ENCODE measurements at places on chromosomes 5 and 9.

DNA sequence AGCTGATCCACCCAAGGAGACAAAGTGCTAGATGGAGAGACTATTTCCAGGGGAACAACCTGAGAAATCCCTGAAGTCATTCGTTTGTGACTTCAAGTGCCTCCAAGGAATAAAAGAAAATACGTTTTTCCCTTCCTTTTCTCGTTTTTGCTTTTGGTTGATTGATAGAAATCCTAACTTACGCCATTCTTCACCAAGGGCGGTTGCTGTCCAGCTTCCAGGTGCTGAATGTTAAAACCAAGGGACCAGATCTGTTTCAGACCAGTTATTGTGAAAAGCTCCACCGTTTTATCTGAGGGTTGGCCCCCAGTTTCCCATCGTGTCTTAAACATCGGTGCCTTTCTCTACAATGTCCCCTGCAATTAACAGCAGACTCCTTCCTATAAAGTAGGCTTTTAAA, 600.7 kb upstream of the SGCD start:
- DNase-seq, result no peak

GRCh38 chr9:131318231-131319085, 28.9 kb downstream of the PLPP7 start:
- DNase-seq, result no peak

DNA sequence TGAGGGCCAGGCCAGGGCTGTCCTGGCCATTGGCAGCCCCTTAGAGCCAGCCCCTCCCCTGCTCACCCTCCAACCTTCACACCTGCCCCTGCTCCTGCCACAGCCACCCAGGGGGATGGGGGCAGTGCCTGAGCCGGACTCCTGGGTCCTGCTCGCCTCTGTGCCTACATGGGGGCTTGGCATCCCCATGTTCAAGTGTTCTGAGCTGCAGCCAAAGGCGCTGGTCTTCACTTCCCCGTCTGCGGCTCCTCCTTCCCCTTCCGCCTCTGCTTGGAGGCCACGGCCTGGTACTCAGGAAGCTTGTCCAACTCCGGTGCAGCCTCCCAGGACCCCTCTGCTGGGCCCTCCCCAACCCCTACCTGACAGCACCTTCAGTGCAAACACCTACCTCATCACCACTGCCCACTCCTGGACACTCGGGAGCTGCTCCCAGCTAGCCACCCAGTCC, 2.3 kb upstream of the DNLZ start:
- no peak for DNase-seq

DNA sequence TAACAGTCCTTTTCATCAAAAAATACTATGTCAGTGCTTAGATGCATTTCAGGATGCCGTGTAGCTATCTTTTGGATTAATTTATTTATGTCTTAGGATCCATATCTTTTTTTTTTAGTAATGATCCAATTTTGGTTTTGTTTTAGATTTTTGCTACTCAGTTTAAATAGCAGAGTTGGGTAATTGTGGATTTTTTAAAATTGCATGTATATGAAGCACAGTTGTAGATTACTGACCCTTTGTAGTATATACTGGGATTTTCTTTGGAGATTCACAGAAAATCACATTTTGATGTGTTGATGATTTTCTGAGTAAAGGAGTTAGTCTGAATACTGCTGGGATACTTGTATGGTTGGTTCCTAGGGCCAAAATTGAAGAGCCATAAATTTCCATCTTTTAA, 111.8 kb downstream of the NIPBL start:
- no peak for DNase-seq

- DNase-seq, result no peak
These were observed 24.2 kb downstream of the ABO start for GRCh38 chr9:133250741-133251170.

DNA sequence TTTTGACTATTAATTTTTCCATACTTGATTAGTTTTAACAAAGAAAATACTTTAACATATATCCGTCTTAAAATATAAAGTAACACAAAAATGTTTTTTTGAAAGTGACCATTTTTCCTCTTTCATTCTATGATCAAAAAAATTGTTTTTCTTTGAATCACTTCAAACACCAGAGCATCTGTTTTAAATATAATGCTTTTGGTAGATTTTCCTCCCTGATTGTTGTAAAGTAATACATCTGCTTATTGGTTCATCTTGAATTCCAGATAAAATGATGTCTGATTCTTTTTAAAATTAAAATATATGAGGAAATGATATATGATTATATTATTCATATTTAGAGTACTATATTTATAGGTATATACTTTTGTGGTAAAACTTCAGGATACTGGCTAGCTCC, 76.2 kb upstream of the LPAR1 start:
- no peak for DNase-seq

GRCh38 chr5:93311881-93312280, 269.1 kb downstream of the NR2F1-AS1 start:
- no peak for DNase-seq

- no peak for DNase-seq
These were observed 579.8 kb upstream of the ST8SIA4 start for GRCh38 chr5:101482931-101483330.

GRCh38 chr9:116318468-116319374, 165.1 kb downstream of the PAPPA start:
- DNase-seq, result no peak

DNA sequence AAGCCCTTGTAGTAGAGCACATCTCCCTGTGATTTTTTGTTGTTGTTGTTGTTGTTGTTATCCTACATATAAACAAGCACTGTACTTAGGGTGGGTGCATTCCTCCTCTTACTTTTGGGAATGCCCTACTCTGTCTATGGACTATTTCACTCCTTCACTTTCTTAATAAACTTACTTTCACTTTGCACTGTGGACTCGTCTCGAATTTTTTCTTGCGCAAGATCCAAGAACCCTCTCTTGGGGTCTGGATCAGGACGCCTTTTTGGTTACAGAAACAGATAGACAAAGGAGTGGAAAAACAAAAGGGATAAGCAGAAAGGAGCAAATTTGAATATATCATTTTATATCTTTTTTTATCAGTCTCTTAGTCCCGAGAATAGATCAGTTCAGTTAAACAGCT, 14.4 kb upstream of the PAIP1 start:
- DNase-seq, result no peak

GRCh38 chr5:19406576-19407365, 581.2 kb downstream of the CDH18 start:
- DNase-seq, result no peak

GRCh38 chr5:33401482-33402390, 39.0 kb upstream of the TARS1 start:
- DNase-seq, result no peak

- no peak for DNase-seq
These were observed 66.7 kb upstream of the ADRA1B start for GRCh38 chr5:159849437-159850083.

GRCh38 chr9:94899464-94900221, 173.1 kb downstream of the AOPEP start:
- no peak for DNase-seq

DNA sequence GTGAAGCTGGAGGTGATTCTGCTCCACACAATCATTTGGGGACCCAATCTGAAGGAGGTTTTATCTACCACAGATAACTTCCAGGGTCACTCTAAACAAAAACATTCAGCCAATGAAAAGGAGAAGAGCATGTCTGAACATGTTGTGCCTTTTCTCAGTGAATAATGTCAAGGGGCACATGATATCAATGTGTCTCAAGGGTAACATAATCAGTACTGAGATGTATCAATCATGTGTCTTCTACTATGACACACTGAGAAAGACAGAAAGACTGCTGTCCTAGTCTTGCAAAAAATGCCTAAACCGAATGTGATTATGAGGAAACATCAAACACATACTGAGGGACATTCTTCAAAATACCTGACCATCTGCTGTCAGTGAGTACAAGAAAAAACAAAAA, 25.4 kb upstream of the RASA1 start:
- DNase-seq, result no peak

GRCh38 chr9:116849721-116850120, 162.6 kb downstream of the TRIM32 start:
- DNase-seq, result no peak

GRCh38 chr9:87442451-87442850, 55.2 kb upstream of the DAPK1 start:
- DNase-seq, result no peak

DNA sequence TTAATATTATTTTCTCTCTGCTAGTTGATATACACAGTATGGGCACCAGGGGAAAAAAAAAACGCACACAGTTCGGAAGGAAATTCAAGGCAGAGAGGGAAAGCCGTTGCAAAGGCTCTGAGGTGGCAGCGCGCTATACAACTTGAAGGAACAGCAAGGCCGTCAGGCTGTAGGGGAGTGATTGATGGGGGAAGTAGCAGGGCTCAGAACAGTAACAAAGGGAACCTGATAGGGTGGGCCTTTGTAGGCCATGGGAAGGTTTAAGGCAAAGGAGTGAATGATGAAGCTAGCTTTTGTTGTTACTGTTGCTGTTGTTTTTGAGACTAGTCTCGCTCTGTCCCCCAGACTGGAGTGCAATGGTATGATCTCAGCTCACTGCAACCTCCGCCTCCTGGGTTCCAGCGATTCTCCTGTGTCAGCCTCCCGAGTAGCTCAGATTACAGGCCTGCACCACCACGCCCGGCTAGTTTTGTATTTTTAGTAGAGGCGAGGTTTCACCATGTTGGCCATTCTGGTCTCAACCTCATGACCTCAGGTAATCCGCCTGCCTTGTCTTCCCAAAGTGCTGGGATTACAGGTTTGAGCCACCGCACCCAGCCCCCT, 27.0 kb downstream of the AQP7 start:
- no peak for DNase-seq

- DNase-seq, result no peak
These were observed 367.7 kb downstream of the CDK5RAP2 start for GRCh38 chr9:120212153-120212852.

DNA sequence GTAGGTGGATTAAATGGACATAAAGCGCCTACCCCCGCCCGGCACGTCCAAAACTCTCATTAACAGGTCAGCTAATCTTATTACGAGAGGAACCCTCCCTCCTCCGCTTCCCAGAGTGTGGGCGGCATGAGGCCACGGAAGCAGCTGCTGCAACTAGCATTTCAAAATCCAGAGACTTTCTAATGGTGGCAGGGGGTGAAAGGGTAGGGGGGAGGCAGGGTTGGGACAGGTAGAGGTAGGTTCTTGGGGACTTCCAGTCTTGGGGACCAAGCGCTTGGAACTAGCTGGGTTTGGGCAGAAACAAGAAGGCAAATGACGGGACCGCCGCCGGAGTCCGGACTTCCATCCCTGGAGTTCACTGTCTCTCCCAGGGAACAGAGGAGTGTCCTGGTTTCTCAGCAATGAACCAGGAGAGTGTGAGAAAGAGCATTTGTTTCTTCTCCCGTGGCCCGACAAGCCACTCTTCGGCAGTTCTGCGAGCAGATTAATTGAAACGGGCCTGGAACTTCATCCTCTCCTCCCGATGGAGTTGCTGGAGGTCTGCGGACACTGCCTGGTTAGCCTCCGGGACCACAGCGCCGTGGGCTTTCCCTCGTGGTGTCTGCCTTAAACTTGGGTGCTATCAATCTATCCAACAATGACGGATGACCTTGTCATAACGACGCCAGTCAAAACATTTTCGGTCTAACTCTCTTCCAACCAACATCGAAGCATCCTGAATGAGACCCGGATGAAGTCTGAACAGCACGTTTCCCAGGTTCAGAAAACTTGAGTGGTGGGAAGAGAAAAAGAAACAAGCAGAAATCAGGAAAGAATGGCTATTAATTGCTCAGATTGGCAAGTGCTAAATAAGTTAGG, 1.6 kb upstream of the PRDM6 start:
- DNase-seq, result no peak

GRCh38 chr9:114116126-114116747, 17.1 kb upstream of the KIF12 start:
- no peak for DNase-seq

GRCh38 chr5:116861666-116862065, 287.0 kb upstream of the SEMA6A start:
- no peak for DNase-seq

- no peak for DNase-seq
These were observed 62.2 kb downstream of the CFAP77 start for GRCh38 chr9:132472199-132472598.

- DNase-seq, result no peak
These were observed at the start of gene FRRS1L for GRCh38 chr9:109166771-109167601. TSS of gene FRRS1L (minus strand) at chr9:109167249. CDS start at chr9:109167138, 111 bp downstream.

GRCh38 chr5:41763081-41763480, 107.1 kb downstream of the OXCT1 start:
- no peak for DNase-seq

- no peak for DNase-seq
These were observed 32.1 kb downstream of the PRKACG start for GRCh38 chr9:68981789-68982188.

DNA sequence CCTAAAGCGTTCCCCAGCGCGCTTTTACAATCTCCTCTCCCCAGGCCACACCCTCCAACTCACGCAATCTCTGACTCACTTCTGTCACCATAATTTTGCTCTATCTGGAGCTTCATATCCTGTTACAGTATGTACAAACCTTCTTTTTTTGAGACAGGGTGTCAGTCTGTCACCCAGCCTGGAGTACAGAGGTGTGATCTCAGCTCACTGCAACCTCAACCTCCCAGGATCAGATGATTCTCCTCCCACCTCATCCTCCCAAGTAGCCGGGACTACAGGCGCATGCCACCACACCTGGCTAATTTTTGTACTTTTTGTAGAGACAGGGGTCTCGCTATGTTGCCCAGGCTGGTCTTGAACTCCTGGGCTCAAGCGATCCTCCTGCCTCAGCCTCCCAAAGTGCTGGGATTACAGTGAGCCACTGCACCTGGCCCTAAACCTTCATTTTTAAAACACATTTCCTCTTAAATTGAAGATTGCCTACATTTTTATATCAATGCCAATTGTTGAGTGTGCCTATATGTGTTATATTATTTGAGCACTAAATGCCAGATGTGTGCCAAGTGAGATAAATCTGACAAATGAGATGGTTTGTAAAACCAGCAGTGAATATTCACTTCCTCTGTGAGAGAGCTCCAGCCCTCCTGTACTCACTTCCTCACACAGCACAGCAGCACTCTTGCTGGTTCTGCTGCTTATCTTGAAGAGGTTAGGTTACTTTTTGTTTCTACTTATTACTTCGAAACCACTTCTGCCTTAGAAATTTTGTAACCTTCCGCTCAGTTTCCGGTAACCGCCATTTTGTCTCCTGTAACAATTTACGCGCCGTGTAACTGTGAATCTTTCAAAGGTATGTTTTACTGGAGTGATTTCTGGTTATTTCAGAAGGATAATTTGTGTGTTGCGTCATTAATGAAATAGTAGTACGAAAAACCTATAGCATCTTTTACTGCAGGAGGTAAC, 57.9 kb downstream of the DOCK8 start:
- DNase-seq, result peak; percentile 56

GRCh38 chr5:10339958-10340357, 13.5 kb upstream of the MARCHF6 start:
- no peak for DNase-seq

- no peak for DNase-seq
These were observed 404.6 kb downstream of the CSNK1G3 start for GRCh38 chr5:123916345-123917121.

GRCh38 chr5:179176571-179177230, 116.5 kb downstream of the ZNF354C start:
- DNase-seq, result no peak
